ENCODE measurements at places on chromosomes 1 and 21.

- no peak overlapping the region for H3K27ac ChIP-seq
- no peak overlapping the region for H3K4me3 ChIP-seq
- H3K27me3 ChIP-seq = peaks cover 19% of the 10 kb centered on the region
- no peaks in the 10 kb centered on the region for H3K36me3 ChIP-seq
- H3K4me1 ChIP-seq = no peaks in the 10 kb centered on the region
Measured at GRCh38 chr1:226490426-226490809, 58.1 kb upstream of the STUM start.

GRCh38 chr1:55195521-55196233 is 19.5 kb downstream of the USP24 start:
- no peak overlapping the region for H3K4me3 ChIP-seq
- H3K27me3 ChIP-seq = no peaks in the 10 kb centered on the region
- no peak for DNase-seq
- peaks cover 5% of the 10 kb centered on the region for H3K4me1 ChIP-seq
- no peak overlapping the region for H3K27ac ChIP-seq

DNA sequence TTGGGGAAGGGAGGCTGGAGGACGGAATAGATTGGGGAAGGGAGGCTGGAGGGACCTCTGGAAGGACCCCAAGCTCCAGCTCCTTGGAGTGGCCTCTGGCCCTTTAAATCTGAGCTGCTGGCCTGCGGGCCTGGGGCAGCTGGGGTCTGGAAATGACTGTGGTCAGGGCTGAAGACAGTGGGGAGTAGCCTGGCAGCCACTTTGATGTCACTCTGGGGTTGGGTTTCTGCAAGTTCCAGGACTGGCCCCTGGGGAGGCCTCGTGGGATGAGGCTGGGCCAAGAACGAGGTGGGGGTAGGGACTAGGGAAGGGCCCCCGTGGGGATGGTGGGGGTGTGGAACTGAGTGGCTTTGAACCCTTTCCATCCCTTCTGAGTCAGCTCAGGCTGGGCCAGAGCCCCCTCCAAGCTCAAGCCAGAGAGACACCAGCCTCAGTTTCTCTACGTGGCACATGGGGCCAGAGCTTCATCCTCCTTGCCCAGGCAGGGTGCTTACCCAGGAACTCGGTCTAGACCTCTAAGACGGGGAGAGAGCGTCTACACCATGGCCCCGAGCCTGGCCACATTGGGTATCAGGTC is 59.7 kb downstream of the ALPL start:
- H3K4me1 ChIP-seq = peaks cover 9% of the 10 kb centered on the region
- H3K27me3 ChIP-seq = no peaks in the 10 kb centered on the region
- no peak overlapping the region for H3K4me3 ChIP-seq
- DNase-seq = no peak
- no peaks in the 10 kb centered on the region for H3K36me3 ChIP-seq

- DNase-seq = no peak
- H3K4me1 ChIP-seq = no peaks in the 10 kb centered on the region
- H3K4me3 ChIP-seq = no peak overlapping the region
- no peak overlapping the region for H3K27ac ChIP-seq
Measured at GRCh38 chr1:76857973-76858372, 9.3 kb upstream of the ST6GALNAC5 start.

DNA sequence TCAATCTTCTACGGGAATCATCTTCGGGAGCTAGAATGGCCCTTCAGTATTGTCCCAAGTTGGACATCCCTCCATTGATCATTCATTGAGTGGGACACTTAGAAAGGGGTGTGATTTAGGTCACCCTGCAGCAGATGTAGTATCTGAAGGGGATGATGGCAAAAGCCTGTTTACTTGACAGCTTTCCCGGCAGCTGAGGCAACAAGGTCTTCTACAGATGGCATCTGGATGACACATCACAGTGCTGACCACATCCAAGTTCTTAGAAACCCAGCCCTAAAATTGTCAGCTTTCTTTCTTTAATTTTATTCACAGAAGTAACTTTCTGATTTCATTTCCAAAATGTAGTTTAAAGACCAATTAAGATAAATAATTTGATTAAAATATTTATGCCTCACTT is 150.3 kb downstream of the AMY1C start:
- no peaks in the 10 kb centered on the region for H3K4me1 ChIP-seq
- H3K27ac ChIP-seq = no peak overlapping the region
- no peaks in the 10 kb centered on the region for H3K27me3 ChIP-seq
- no peak for DNase-seq
- H3K36me3 ChIP-seq = no peaks in the 10 kb centered on the region

Data from mesothelial cell of epicardium (in vitro differentiated cells).